ENCODE measurements at places on chromosomes 2 and 18.

DNA sequence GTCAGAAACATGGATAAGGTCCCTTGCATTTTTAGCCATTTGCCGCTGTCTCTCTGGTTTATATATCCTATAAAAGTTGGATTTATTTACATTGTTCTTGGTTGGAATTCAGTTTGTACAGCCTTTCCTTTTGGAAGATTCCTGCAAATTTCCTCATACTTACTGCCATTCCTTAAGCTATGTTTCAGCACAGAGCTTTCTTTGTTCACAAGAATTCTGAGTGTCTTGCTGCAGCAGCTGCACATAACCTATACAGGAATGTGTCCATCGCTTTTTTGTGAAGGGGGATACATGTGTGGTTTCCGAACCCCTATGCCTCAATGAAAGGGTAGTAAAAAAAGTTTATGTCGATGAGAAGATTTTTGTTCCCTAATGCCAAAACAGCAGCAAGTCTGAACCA is 48.3 kb upstream of the CCDC68 start:
- DNase-seq, result no peak

DNA sequence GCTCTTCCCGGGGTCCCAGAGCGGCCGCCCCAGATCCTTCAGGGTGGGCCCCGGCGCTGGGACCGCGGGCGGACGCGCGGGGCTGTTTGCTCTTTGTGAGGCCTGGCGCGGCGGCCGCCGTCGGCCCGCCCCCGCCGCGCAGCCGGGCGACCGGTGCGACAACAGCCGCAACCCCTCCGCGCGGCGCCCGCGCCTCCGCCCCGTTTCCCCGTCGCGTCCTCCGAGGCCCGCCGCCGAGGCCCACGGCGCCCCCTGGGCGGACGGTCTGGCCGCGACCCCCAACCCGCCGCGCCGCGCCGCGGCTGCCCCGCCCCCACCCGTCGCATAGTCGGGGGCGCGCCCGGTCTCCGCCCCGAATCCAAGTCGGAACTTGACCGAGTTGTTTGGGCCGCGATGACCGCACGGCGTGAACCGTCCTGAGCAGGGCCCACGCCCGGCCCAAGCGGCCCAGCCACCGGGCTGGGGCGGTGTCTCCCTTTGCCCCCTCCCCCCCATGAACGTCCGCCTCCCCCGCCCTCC is 448 bp downstream of the YPEL5 start:
- DNase-seq, result no peak

GRCh38 chr18:58402951-58403702 is 225.8 kb downstream of the ALPK2 start:
- DNase-seq, result no peak

GRCh38 chr2:43508209-43508608 is 87.6 kb downstream of the THADA start:
- no peak for DNase-seq

- DNase-seq, result no peak
These were observed 147.2 kb upstream of the CELF4 start for GRCh38 chr18:37712776-37713175.

- no peak for DNase-seq
These were observed 5.5 kb upstream of the CCDC68 start for GRCh38 chr18:54964741-54965140.

DNA sequence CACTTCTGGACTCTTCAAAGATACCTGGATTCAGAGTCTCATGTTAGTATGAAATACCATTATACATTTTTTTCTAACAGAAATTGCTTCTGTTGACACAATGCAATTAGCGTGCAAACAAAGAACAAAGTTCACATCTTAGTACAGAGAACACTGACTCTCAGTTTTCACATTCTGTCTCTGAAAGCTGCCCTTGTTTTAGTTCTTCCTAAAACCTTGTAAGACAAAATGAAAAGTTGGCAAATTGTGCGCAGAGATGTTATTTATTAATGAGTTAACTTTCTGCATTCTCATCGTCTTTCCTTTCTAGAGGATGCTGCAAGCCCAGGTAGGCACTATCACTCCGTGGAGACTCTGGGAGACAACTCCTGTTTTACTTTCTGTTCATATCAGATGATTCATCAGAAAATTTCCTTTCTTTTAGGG is 377.3 kb upstream of the POU3F3 start:
- no peak for DNase-seq

DNA sequence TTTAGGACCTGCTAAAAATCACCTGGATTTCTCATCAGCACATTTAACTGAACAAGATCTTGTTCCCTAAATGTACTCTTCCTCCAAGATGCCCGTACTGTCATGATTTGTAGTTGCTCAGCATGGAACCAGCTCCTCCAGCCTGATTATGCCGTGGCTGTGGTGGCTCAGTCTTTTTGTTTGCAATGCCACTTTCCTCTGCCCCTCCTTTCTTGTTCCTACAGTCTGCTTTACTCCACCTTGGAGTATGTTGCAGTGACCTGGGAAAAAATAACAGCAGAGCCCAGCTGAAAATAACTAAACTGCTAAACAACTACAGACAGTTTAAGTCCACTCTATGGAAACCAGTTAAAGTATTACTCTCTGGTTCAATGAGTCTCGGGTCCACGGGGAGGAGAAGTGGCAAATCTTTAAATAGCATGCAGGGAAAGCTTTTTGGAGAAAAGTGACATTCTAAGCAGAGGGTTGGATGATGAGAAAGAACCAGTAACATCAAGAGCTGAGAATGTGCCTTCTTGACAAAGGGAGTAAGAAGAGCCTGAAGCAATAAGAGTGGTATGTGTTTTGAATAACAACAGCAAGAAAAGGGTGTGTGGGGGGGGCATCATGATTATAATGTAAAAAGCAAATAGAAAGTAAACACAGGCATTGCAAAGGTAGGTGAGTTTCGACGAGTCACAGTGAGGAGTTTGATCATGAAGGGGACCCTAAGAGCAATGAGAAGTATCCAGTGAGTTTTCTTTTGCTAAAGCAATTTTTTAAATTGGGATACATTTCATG is 225.7 kb downstream of the TMX3 start:
- DNase-seq, result no peak

DNA sequence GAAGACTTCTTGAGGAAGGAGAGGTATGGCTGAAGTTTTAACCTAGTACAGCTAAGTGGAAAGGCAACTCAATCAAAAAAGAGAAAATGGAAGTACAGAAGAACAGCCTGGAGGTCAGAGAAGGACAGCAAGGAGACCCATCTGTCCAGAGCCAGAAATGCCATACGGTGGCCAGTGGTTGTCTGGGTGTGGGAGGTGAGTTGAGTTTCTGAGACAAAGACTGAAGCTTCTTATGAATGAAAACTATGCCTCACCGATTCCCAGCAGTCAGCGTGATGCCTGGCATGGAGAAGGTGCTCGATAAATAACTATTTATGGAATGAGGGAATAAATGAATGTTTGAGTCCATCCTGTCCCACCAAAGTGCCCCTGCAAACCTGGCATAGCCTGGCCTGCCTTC is 98.8 kb downstream of the MRO start:
- no peak for DNase-seq

GRCh38 chr2:230748087-230748486 is 35.4 kb downstream of the CAB39 start:
- DNase-seq, result no peak

- DNase-seq, result no peak
These were observed 28.7 kb upstream of the GALNT14 start for GRCh38 chr2:31166925-31167324.

DNA sequence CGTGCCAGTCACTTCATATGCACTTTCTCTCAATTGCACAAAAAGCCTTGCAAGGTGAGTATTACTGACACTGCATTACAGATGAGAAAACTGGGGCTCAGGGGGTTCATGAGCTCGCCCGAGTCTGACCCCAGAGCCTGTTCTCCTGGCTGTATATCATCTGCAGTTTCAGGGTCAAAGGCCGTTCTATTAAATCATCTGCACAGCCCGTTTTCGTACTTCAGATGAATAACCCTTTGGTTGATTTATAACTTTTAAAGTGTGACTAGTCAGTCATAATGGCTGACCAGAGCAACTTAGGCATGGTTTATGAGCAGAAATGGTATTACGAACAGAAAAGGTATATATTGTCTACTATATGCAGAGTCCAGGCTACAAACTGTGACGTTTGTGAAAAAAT is 35.3 kb upstream of the NPAS2 start:
- no peak for DNase-seq

GRCh38 chr2:32425719-32426141 is 68.9 kb downstream of the BIRC6 start:
- DNase-seq, result no peak

DNA sequence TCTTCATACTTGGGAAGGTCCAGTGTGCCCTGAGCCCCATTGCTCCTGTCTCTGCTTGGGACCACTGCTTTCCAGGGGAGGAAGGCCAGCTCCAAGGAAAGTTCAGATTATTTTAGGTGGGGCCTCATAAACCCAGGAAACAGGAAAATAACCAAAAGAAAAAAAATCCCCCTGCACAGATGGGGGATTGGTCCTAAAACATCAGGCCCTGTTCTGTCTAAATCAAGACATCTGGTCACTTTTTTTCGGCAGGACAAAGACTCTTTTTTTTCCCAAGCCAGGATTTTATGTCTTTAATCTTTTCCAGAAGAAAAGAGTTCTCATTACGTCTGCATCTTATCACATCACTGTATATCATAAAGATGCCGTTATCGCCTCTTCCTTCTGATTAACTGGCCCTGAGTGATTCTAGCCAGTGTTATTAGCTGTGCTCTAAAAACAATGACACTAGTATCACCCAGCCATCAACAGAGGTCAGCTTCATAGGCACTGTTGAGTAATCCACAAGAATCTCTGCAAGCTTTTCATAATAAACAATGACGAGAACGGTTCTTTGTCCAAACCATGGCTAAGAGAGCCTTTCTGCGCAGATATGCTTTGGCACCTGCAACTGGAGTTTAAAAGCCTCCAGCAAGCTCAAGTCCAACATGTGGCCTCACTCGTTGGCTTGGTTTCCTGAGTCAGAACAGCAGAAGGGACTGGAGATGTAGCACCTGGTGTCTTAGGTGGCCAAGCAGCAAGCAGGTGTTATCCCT is 138.2 kb downstream of the VAPA start:
- DNase-seq, result no peak

DNA sequence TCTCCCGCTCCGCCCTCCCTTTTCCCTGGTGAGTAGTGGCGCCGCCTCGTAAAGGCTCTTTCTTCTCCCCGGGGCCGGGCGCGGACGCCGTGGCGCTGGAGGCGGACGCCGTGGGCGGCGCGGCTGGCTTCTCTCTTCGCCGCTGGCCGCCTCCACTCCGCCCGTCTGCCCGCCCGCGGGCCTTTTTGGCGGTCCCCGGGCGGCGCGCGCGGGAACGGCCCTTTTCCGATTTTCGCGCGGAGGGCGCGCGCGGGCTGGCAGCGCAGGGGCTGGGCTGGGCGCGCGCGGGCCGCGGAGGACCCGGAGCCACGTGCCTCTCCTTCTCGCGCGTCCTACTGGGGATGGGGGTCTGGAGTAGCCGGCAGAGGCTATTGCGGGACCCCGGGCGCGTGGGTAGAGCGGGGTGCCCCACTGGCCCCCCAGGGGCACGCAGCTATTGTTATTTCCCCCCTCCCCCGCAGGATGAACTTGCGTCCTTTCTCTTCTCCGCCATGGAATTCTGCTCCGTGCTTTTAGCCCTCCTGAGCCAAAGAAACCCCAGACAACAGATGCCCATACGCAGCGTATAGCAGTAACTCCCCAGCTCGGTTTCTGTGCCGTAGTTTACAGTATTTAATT is 472 bp downstream of the SLC20A1 start:
- DNase-seq, result no peak

- no peak for DNase-seq
These were observed 19.9 kb downstream of the SLC38A11 start for GRCh38 chr2:164935118-164936101.

DNA sequence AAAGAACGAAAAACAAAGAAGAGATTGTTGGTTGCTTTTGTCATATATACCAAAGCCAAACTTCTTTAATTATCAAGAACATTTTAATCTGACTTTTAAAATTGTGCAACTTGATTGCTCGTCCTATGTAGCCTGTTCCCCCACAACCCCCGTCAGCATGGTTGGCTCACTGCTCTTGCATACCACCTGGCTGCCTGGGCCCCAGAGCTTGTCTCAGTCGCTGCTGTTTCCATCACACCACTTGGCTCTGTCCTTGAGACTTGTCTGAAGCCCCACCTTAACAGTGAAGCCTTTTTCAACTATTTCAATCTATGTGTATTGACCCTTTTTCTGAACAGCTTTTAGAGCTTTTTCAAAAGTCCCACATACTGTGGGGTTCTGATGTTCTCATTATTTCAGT is 270.8 kb downstream of the ZNF407 start:
- DNase-seq, result no peak

DNA sequence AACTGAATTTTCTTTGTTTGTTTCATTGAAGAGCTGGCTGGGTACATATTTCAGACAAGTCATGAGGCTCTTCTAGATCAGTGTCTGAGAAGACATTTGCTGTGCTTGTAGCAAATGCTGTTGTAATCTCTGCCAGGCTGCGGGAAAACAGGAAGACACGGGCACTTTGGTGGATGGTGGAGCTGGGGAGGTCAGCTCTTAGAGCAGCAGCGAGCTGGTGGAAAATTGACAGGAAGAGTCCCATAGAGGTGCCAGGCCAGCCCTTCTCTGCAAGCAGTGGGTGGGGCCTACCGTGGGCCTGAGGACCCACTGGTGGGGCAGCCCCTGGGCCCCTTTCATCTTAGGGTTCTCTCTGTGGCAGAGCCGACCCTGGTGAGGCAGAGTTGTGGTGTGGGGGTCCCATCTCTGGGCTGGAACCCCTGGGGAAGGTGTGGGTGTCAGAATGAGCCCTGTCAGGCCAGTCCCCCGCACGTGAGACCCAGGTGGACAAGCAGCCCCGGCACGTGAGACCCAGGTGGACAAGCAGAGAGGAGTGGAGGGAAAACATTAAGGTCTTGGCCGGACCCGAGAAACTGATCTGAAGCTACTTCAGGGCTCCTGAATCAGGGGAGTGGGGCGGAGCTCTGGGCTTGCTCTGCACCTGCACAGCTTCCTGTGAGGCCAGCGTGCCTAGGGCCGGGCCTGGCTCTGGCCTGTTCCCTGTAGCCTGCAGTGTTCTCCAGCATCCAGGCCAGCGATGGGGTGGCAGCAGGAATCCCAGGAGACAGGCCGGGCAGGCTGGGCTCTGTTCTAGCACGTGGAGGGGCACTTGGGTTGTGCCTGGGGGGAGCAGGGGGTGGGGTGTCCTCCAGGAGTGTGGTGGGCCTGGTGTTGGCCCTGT is 273.5 kb upstream of the HDAC4 start:
- DNase-seq, result no peak

- no peak for DNase-seq
These were observed 61.5 kb downstream of the MBP start for GRCh38 chr18:77071061-77071460.

GRCh38 chr2:146898083-146898482 is 946.7 kb upstream of the ACVR2A start:
- no peak for DNase-seq

GRCh38 chr2:99275882-99276281 is 20.4 kb upstream of the LYG2 start:
- no peak for DNase-seq

GRCh38 chr2:134739879-134740301 is 21.1 kb upstream of the TMEM163 start:
- DNase-seq, result no peak

- DNase-seq, result no peak
These were observed 42.1 kb downstream of the GRHL1 start for GRCh38 chr2:9993488-9994165.

DNA sequence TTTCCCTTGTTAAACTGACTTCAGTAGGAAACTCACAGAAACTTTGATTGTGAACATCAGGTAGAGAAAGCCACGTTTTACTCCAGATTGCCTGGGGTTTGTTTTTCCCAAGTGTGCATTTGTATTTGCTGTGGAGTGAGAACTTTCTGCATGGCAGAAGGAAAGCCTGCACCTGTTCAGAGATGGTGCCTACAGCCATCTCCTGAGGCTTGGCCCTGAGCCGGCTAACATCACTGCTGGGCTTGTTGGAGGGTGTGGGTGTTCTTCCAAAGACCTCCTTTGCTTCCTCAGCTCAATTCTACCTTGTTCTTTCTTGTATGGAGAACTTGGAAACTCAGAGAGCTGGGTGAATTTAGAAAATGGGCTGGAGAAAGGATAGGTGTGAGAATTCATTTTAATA is 16.1 kb downstream of the KCNS3 start:
- no peak for DNase-seq
